ENCODE measurements at places on chromosomes 13 and 19.

DNA sequence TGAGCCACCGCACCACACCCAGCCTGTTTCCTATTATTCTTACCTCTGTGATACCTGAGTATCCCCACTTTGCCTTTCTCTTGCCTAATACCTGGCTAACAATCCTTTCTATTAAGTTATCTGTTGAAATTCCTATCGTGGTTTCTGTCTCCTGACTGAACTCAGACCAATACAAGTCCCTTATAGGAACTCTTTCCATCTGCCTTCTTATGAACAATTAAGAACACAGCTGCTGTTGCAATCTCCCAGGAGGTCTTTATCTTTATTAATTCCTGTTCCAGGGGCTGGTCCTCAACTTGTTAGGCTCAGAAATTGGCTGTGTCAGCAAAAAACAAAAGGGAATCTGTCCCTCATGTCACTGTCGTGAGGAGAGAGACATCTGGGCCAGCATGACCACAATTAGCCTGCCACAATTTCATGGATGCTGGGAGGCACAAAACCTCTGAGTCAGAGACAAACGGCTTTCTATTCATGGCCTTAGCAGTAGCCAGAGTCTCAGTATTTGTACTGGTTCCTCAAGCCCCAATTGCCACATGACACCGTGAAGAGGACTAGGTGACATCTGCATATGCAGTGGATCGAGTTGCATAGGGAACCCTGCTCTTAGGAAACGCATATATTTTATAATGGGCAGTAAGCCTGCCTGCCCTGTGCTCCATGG is 58.2 kb downstream of the NUFIP1 start:
- DNase-seq, result no peak
- peak overlapping the region; percentile 79 for H3K27ac ChIP-seq
- no peaks in the 10 kb centered on the region for H3K27me3 ChIP-seq
- peaks cover 7% of the 10 kb centered on the region for H3K4me1 ChIP-seq
- no peak overlapping the region for H3K4me3 ChIP-seq

DNA sequence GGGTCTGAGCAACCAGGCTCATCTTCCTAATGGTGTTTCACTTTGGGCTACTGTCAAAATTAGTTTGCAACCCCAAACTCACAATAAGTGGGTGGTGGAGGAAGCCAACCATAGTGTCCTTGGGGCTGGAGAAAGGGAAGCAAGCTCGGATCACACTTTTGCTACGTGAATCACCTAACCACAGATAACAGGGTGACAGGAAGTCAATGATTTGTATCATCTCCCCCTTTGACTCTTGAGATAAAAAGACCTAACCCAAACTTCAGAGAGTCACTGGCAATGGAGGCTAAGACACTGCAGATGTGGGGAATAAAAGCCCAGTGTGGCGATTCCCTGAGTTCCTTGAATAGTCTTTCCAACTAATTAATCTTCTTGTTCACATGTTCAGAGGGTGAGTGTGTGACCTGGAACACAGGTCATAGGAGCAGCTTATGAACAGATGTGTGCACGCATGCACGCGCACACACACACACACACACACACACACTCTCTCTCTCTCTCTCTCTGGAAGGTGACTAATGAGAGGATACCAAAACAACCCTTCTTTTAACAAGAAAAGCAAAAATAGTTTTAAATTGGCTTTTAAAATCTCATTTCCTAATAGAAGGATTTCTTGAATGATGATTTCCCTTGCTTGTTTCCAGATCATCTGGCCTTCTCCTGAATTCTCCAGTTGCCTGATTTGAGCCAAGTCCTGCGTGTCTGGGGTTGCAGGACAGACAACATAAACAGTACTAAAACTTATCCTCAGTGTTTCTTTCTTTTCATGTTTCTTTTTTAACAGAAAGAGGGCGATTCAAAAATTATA is 21.2 kb upstream of the DOCK9 start:
- peaks cover 2% of the 10 kb centered on the region for H3K4me1 ChIP-seq
- H3K27me3 ChIP-seq, result no peaks in the 10 kb centered on the region
- DNase-seq, result no peak
- H3K4me3 ChIP-seq, result no peak overlapping the region

GRCh38 chr13:35826626-35827254 is 304.4 kb downstream of the DCLK1 start:
- no peak overlapping the region for H3K27ac ChIP-seq
- no peaks in the 10 kb centered on the region for H3K27me3 ChIP-seq
- no peak for DNase-seq
- no peaks in the 10 kb centered on the region for H3K4me1 ChIP-seq

DNA sequence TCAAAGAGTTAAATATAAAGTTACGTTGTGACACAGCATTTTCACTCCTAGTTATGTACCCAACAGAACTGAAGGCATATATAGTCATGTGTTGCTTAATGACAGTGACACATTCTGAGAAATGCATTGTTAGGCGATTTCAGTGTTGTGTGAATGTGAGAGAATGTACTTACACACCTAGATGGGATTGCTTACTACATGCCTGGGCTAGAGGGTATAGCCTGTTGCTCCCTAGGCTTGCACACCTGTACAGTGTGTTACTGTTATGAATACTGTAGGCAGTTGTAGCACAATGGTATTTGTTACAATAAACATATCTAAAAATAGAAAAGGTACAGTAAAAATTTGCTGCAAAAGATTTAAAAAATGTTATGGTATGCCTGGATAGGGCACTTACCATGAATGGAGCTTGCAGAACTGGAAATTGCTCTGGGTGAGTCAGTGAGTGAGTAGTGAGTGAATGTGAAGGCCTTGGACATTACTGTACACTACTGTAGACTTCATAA is 89.2 kb downstream of the DHRS12 start:
- H3K4me1 ChIP-seq, result no peaks in the 10 kb centered on the region
- H3K4me3 ChIP-seq, result no peak overlapping the region
- no peaks in the 10 kb centered on the region for H3K36me3 ChIP-seq

- no peaks in the 10 kb centered on the region for H3K4me1 ChIP-seq
- peaks cover 2% of the 10 kb centered on the region for H3K36me3 ChIP-seq
- H3K4me3 ChIP-seq, result no peak overlapping the region
- no peaks in the 10 kb centered on the region for H3K27me3 ChIP-seq
- DNase-seq, result no peak
These were observed 61.8 kb downstream of the URI1 start for GRCh38 chr19:30003866-30004265.

DNA sequence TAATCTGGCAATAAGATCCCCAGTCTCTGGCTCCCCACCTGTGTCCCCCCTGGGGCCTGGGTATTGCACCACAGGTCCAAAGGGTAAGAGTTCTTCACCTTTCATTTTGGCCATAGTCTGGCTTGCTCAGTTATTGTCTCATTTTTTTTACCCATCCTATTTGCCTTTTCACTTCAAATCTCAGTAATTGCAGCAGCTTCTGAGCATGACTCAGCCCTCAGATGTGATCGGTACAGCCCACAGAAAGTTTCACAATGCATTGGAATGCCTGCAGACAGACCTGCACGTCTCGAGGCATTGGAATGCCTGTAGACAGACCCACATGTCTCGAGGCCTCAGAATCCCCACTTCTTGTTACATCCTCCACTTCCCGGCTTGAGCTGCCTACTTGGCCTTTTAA is 173.6 kb downstream of the NUFIP1 start:
- H3K36me3 ChIP-seq, result no peaks in the 10 kb centered on the region
- no peak for DNase-seq
- H3K4me1 ChIP-seq, result no peaks in the 10 kb centered on the region
- H3K27ac ChIP-seq, result no peak overlapping the region
- H3K4me3 ChIP-seq, result no peak overlapping the region

DNA sequence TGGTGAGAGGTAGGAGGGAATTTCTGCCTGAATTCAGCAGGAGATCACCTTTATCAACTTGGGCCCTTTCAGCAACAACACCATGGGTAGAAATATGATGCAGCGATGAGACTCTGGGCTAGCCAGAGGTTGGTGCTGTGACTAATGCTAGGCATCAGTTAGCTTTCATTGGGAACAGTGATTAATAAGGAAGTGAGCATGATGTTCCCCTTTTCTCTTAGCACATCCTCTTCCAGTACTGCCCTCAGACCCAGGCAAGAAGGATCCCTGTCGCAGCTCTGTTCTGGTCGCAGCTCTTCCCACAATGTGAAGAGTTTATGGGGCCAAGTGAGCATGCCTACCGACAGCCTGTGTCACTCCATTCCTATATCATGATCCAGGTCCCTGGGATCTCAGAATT is 100.5 kb downstream of the FLT1 start:
- DNase-seq, result no peak
- no peak overlapping the region for H3K27ac ChIP-seq
- H3K36me3 ChIP-seq, result no peaks in the 10 kb centered on the region
- no peaks in the 10 kb centered on the region for H3K4me1 ChIP-seq
- H3K4me3 ChIP-seq, result no peak overlapping the region

DNA sequence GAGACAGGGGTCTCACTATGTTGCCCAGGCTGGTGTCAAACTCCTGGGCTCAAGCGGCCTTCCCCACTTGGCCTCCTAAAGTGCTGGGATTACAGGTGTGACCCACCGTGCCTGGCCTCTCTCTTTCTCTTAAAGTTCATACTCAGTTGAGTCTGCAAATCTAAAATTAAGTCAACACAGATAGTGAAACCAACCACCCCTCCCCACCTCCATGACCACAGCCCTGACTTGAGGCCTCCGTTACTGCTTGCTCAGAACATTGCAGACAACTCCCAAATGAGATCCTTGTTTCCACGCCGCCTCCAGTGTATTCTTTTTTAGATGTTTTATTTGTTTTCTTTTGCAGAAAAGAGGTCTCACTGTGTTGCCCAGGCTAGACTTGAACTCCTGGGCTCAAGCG is 94.4 kb downstream of the CACNA1A start:
- H3K4me1 ChIP-seq, result no peaks in the 10 kb centered on the region
- no peak overlapping the region for H3K4me3 ChIP-seq
- H3K36me3 ChIP-seq, result no peaks in the 10 kb centered on the region
- H3K27ac ChIP-seq, result no peak overlapping the region
- DNase-seq, result no peak

DNA sequence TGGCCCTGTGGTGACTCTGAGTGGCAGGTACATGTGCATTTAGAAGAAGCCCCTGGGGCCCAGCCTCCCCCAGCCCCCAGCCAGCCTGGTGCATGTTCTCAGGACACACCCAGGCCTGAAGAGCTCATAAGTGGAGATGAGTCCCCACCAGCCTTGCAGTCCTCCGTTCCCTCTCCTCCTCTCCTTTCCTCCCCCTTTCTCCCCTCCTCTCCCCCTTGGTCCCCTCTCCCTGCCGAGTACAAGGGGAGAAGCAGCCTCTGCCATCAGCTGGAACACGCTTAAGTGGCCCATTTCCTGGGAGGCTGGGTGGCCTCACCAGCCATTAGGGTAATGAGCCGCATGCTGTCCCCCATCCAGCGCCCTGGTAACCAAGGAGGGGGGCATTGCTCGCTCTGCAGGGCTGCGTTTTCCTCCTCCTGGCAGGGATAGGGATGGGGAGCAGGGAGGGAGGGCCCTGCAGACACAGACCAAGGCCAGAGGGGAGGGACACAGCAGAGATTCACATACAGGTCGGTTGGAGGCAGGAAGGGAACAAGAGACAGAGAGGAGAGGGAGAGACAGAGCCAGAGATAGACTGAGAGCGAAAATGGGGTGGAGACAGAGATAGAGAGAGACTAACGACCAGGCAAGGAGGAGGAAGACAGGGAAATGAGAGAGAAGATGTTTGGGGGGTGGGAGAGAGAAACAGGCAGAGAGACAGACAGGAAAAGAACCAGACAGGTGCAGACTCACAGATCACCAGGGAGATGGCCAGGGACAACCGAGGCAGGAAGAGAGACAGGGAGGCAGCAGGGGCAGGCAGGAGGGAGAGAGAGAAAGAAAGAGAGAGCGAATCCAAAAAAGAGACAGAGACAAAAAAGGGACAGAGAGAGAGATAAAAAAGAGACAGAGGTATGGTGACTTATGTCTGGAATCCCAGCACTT is 19.3 kb upstream of the DPP9 start:
- H3K4me1 ChIP-seq, result peaks cover 3% of the 10 kb centered on the region
- DNase-seq, result no peak
- H3K4me3 ChIP-seq, result no peak overlapping the region
